ENCODE measurements at places on chromosomes 2 and 18. TPM values are rescaled to one million over a fixed set of nuclear protein-coding genes. Genes with fewer than 3 reads are reported as not detected.

GRCh38 chr18:13465124-13465446 lies 246.5 kb downstream of the LDLRAD4 start:
- DNase-seq: no peak

GRCh38 chr2:158395166-158395565 lies 61.4 kb downstream of the CCDC148 start:
- no peak for DNase-seq

Gene CYP26B1
- 4.4 TPM for total RNA-seq

Gene EGR4
- not detected for total RNA-seq

GRCh38 chr2:220496513-220496912 lies 869.1 kb downstream of the SLC4A3 start:
- no peak for DNase-seq

DNA sequence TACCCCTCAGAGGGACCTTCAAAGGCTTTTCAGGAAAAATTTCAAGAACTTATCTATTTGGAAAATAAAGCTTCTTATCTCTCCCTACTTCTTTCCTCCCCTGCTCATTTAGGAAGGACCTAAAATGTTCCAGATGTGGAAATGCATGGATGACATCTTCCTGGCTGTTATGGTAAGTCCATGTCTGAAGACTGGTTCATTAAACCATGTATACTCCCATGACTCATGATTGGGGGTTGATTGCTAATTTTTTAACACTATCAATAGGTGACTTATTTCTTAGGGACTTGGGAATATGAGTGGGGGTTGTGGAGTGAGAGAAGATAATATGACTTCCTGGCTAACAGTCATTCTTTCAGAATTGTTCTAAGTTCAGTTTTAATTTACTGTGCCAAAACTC lies 104.0 kb upstream of the PARD3B start:
- no peak for DNase-seq

Gene ST8SIA3
- total RNA-seq: not detected

Gene ERBB4
- total RNA-seq: 11.5 TPM

DNA sequence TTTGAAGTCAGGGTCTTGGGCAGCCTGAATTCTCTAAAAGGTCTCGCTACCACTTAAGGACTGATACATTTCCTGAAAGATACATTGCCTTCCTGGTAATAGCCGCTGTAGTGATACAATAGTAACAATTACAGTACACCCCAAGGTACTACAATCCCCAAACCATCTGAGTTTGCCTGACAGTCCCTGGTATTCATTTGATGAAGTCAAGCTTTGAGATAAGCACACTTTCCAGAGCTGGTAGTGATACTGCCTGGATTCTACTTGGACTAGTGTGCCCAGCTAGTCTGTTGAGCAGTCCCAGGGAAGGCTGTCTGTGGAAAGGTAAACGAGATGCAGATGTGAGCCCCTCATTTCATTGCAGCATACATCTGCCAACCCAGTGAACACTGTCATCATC lies 24.4 kb upstream of the ITGB6 start:
- no peak for DNase-seq

- DNase-seq: peak; percentile 43
Observed at GRCh38 chr2:239225871-239226561, 174.8 kb downstream of the HDAC4 start.

Gene MYO7B
- total RNA-seq: 0.32 TPM

Gene GCA
- total RNA-seq: 7.6 TPM

Gene KRTCAP3
- 0.24 TPM for total RNA-seq

- no peak for DNase-seq
Observed at GRCh38 chr2:179107737-179108136, 57.8 kb upstream of the CCDC141 start.

Gene CKAP2L
- total RNA-seq: 0.30 TPM

Gene SCG2
- total RNA-seq: not detected

- no peak for DNase-seq
Observed at GRCh38 chr18:36360256-36360909, 62.9 kb downstream of the FHOD3 start.

DNA sequence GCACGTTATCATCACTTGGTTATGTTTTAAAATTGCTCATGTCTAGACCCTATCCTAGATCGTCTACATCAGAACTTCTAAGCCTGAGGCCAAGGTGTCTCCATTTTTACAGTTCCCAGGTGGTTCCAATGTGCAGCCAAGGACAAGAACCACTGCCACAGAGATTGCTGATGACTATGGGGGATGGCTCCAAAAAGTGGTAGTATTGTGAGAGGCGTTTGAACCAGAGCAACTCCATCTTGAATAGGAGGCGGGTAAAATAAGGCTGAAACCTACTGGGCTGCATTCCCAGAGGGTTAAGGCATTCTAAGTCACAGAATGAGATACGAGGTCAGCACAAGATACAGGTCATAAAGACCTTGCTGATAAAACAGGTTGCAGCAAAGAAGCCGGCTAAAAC lies 212.6 kb upstream of the FBXO11 start:
- DNase-seq: no peak

DNA sequence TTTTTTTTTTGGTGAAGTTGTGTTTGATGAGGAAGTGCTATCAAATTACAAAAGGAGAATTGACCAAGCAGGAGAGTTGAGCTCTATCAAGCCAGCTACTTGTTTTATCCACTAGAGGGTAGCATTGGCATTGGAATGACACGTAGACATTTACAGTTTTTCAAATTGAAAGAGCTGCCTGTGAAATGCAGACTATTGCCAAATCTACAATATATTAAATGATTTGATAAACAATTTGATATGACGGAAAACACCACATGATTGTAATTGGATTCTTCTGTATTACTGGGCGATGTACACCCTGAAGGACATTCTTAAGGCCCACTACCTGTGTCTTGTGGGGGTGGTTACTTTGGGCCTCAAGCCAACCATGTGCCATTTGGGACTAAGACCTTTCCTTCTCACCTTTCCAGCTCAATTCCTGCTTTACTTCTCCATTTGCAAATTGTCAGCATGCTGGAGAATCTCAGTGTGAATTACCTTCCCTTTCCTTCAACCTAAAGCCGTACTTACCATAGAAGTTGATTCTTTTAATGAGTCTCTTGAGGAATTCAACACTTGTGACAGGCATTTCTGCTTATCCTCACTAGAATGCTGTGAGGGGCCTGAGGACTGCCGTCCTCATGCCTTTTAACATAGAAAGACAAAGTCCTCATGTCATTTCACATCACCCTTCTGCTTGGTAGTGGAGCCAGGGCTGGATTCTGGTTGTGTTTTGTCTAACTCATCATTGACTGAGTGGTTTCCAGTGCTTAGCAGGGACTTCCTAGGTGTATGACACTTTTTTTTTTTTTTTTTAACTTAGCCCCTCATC lies 134.8 kb upstream of the THUMPD2 start:
- DNase-seq: no peak

- DNase-seq: no peak
Observed at GRCh38 chr2:128469203-128469602, 150.5 kb upstream of the HS6ST1 start.

- DNase-seq: no peak
Observed at GRCh38 chr2:227370791-227371312, 8.3 kb downstream of the TM4SF20 start.

DNA sequence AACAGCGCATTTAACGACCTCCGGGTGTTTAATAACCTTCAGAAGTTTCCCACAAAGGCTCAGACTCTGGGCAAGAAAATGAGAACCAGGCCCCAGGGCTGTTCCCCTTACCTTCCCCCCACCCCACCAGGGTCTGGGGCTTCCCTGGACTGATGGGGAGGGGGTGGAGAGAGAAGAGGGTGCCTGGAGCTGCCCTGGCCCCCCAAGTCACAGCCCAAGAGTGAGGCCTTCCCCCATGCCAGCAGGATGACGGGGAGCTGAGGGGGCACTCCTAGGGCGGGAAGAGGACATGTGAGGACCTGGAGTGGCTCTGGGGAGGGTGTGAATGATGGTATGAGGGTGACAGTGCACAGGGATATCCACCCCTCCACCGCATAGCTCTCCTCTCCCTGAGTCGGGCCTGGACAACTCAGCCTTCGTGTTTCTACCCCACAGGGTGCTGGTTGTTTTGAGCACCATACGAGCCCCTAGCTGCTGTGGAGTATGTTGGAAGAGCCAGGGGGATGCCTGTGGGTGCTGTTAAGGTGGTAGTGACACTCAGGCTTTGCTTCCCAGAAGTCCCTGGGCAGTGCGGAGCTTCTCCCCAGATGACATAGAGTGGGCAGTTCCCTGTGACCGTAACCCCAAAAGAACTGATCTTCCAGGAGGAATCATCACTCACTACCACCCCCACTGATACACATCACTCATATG lies 3.9 kb downstream of the PKDCC start:
- no peak for DNase-seq

Gene NEU2
- total RNA-seq: not detected

GRCh38 chr2:146814971-146815370 lies 1029.9 kb upstream of the ACVR2A start:
- DNase-seq: no peak

Gene HAAO
- total RNA-seq: 2.3 TPM

Gene ONECUT2
- total RNA-seq: 0.03 TPM

DNA sequence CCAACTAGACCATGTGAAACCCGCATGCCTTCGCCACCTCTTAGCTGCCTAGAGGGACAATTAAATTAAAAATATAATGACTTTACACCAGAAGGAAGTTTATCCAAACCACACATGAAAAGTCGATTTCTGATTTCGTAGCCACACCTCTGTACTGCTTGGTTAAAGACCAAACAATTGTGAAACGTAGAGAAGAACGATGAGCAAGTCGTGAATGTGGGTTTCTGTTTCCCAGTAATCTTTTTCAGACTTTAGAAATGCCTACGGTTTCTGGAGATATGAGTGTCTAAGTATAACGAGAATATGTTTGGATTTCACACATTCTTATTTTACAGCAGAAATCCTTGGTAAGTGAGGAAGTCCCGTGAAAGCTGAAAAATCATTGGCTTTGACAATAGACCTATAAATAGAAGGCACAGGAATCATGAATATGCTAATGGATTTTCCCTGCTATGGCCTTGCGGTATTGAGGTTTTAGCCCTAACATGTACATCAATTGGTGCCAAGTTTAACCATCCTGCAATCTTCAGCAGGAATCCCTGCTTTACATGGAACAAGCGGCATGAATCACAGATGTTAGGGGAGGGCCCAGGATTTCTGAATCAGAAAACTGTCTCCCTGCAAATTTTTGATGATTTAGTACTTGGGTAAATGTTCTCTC lies 105.6 kb downstream of the TTC32 start:
- no peak for DNase-seq

GRCh38 chr18:53147472-53147871 lies 807.5 kb downstream of the DCC start:
- DNase-seq: no peak

DNA sequence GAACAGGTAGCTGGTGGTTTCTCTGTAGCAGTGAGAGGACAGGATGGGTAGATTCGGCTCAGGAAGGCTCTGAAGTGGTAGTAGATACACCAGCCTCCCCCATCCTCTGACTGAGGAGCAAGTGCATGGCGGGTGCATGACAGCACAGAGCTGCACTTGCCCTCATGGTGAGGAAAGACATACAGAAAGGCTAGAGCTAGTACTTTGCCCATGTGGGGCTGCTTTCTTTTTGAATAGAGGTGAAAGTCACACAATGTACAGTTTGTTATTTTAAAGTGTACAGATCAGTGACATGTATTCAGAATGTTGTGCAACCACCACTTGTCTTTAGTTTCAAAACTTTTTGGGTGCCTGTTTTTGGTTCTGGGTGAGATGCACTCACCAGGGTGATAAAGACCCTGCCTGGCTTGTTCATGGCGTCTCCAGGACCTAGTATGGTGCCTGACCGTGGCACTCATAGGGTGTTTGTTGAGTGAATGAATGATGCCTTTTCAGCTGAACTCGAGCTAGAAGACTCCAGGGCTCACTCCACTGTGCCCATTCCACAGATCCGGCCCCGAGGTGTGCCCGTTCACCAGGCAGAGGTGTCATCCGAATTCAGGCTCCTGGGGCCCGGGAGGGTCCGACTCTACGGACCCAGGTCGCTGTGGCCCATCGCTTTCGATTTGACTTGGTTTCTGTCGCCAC lies 421 bp upstream of the VAMP5 start:
- DNase-seq: no peak

Gene PFN4
- total RNA-seq: 0.46 TPM

DNA sequence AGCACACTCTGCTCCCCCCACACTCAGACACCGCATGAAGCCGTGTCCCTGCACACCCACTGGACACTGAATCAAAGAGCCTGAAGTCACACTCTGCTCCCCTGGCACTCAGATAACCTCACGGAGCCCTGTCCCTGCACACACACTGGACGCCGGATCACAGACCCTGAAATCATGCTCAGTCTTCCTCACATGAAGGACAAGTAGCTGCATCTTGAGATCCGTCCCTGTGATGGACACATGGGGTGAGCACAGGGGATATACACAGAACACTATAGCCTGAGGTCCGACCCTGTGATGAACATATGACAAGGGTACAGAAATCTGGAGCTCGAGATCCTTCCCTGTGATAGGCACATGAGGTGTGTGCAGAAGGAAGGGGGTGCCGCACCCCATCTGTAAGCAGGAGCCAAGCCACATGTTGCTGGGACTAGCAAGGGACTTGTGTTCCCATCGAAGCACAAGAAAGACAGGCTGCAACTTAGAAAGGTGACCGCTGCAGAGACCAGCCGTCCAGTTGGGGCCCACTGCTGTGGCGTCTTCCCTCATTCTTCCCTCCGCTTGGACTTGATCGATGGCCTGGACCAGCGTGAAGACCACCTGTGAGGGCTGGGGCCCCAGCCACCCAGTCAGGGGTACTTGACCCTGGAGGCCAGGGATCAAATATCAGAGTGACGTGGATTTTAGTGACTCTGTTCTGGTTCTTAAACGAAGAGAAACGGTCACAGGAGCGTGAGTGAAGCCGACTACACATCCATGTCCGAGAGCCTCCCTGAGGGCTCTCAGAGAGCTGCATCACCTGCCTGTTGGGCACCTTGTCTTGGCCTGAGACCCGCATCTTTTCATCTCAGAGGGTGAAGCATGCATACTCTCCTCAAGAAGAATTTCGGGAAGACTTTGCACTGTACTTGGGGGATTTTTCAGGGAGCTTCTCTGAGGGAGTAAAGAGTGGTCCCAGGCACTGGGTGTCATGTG lies 391.7 kb upstream of the SALL3 start:
- no peak for DNase-seq

GRCh38 chr2:198113316-198113715 lies 308.9 kb downstream of the PLCL1 start:
- DNase-seq: no peak

Gene CFAP65
- not detected for total RNA-seq

GRCh38 chr18:31679791-31680432 lies 4.5 kb downstream of the B4GALT6 start:
- DNase-seq: no peak

- DNase-seq: peak; percentile 59
Observed at GRCh38 chr2:54063967-54064535, 51.4 kb upstream of the ACYP2 start.

Gene ASB18
- 4.5 TPM for total RNA-seq

DNA sequence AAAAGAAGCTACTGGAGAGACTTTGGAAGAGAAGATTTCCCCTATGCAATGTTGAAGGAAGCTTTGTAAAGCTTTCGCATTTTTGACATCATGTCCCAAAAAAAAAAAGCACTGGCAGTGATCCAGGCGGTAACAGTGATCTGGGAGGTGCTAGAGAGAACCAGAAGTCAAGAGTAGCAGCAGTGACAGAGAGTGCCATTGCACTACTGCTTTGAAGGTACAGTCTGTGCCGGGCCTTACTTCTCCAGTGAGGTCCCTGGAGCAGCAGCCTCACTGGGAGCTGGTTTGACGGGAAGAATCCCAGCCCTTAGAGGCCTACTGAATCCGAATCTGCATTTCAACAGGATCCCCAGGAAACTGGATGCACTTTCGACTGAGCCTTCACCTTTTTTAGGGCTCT lies 50.9 kb upstream of the ATL2 start:
- DNase-seq: no peak
